Muscle of leg (tissue), 16 donors: ENCODE measurements at places on chromosomes 1 and 21. TPM values are rescaled to one million over a fixed set of nuclear protein-coding genes. Genes with fewer than 3 reads are reported as not detected.

The EDARADD gene
- total RNA-seq, result 0.18 TPM

The CNR2 gene
- total RNA-seq, result under 0.01 TPM

The NME7 gene
- total RNA-seq, result 8.5 TPM

The JAM2 gene
- 18.7 TPM for total RNA-seq

The CTH gene
- 1.7 TPM for total RNA-seq

The CELA2A gene
- 0.13 TPM for total RNA-seq
